Activated CD4-positive, alpha-beta T cell treated with anti-CD3 and anti-CD28 coated beads for 36 hours (primary cell): ENCODE measurements at places on chromosomes 11 and 22. TPM values are rescaled to one million over a fixed set of nuclear protein-coding genes. Genes with fewer than 3 reads are reported as not detected.

GRCh38 chr22:24816806-24817205, 10.8 kb downstream of the SGSM1 start:
- no peaks in the 10 kb centered on the region for H3K27me3 ChIP-seq
- peaks cover 2% of the 10 kb centered on the region for H3K36me3 ChIP-seq
- no peaks in the 10 kb centered on the region for H3K4me1 ChIP-seq
- no peak overlapping the region for H3K4me3 ChIP-seq

The CAPN5 gene
- 0.76 TPM for total RNA-seq

- no peak overlapping the region for H3K27ac ChIP-seq
- peaks cover 10% of the 10 kb centered on the region for H3K4me1 ChIP-seq
- DNase-seq = no peak
Measured at GRCh38 chr11:86415026-86415425, 40.3 kb downstream of the CCDC81 start.

DNA sequence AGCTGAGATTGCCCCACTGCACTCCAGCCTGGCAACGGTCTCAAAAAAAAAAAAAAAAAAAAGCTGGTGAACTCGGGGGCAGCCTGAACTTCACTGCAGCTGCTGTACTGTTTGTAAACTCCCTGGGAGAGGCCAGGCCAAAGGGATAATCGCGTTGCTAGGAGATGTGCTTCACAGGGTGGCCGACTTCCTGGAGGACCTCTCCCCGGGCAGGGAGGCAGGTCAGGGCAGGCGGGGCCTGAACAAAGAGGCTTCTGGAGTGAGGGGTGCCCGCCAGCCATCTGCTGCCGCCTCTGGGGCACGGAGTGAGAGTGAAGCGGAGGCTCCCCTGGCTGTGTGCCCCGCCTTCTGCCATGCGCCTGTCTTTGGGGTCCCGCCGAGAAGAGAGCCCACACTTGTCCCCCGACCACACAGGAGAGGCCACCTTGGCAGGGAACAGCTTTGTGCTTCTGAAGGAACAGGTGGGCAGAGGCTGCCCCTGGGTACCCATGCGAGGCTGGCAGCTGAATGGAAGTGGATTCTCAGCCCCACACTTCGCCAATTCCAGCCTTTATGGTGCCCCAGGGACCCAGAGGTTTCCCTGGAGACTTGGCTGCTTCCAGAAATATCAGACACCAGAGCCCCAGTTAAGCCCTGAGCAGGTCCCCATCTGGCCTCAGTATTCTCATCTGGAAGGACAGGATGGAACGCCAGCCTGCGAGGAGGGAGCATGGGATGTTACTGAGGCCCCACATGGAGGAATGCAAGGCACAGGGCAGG, 29.6 kb downstream of the TMEM184B start:
- no peak for DNase-seq
- no peak overlapping the region for H3K27ac ChIP-seq
- no peaks in the 10 kb centered on the region for H3K4me1 ChIP-seq
- H3K36me3 ChIP-seq = peaks cover 13% of the 10 kb centered on the region

DNA sequence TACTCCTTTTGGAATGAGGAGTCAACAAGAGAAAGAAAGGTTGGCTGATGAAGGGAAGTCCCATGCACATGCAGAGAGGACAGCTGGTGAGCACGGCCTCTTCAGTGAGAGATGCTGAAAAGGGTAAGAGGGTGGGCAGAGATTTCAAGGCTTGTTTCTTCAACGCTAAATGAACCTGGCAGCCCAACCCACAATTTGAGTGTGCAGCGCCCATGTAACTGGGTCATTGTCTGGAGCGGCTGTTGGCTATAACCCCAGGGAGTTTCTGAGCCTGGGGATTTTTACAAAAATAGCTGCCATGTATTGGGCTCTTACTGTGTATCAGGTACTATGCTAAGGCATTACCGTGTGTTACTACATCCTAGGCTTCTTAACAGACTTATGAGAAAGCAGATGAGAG, 594.1 kb downstream of the ETS1 start:
- H3K27me3 ChIP-seq = peaks cover 15% of the 10 kb centered on the region
- H3K4me3 ChIP-seq = no peak overlapping the region
- H3K36me3 ChIP-seq = no peaks in the 10 kb centered on the region
- no peak overlapping the region for H3K27ac ChIP-seq

The TTC36 gene
- total RNA-seq = 0.21 TPM

- no peak overlapping the region for H3K27ac ChIP-seq
- no peaks in the 10 kb centered on the region for H3K36me3 ChIP-seq
- DNase-seq = no peak
- no peaks in the 10 kb centered on the region for H3K27me3 ChIP-seq
- H3K4me3 ChIP-seq = no peak overlapping the region
- no peaks in the 10 kb centered on the region for H3K4me1 ChIP-seq
Measured at GRCh38 chr22:48595511-48595905, 1232.2 kb downstream of the BRD1 start.

DNA sequence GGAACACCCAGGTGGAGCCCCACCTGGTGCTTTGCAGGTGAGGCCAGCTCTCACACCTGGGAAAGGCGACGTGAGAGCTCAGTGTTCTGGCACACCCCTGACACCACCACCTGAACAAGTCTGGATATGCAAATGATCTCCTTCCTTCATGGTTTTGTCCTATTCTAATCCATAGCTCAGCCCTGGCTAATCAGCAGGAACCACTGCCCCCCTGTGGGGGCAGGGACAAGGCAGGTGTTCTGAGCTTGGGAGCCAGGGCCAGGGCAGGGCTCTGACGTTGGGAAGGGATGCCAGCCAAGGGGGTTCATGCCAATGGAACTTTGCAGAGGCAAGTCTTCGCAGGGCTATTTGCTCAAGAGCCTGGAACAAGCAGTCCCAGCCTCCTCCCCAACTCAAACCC, 144.2 kb downstream of the TRIM29 start:
- H3K4me1 ChIP-seq = no peaks in the 10 kb centered on the region
- no peaks in the 10 kb centered on the region for H3K36me3 ChIP-seq
- H3K27ac ChIP-seq = no peak overlapping the region
- H3K27me3 ChIP-seq = peaks cover 12% of the 10 kb centered on the region
- no peak for DNase-seq

GRCh38 chr11:103699216-103699615, 337.2 kb upstream of the DDI1 start:
- peaks cover 2% of the 10 kb centered on the region for H3K27me3 ChIP-seq
- no peak overlapping the region for H3K27ac ChIP-seq
- DNase-seq = no peak
- H3K36me3 ChIP-seq = no peaks in the 10 kb centered on the region

The OR5B12 gene
- not detected for total RNA-seq

DNA sequence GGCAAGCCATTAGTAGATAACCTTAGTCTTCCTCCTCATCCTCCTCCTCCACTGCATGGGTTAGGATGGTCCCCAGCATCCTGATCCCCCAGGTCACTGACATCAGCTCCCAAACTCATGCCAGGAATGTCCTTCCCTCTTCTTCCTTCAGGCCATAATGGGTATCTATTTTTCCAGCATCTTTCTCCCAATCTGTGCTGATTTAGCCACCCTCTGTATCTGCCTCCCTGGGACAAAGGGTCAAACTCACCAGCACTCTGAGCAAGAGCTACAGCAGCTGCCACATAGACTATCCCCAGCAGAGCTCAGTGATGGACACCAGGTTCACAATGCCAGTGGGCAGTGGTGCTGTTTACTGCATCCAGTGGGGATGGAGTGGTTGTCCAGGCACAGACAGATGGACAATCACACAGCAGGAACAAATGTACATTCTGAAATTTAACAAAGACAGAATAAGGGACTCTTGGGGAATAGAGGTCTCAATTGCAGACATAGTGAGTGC, 115.2 kb upstream of the TOP3B start:
- peaks cover 37% of the 10 kb centered on the region for H3K27me3 ChIP-seq
- H3K36me3 ChIP-seq = no peaks in the 10 kb centered on the region
- DNase-seq = no peak
- peaks cover 8% of the 10 kb centered on the region for H3K4me1 ChIP-seq

DNA sequence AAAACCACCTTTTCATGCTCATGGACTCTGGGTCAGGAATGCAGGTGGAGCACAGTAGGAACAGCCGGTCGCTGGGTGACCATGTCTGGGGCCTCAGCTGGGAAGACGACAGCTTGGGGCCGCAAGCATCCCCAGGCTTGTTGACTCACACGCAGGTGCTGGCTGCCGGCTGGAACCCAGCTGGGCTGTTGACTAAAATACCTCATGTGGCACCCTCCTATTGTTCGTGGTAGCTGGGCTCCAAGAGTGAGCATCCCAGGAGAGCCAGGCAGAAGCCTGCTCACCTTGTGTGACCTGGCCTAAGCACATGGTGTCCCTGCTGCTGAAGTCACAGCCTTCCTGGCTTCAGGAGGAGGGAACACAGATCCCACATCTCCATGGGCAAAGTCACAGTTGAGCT, 9.4 kb downstream of the DPP3 start:
- H3K4me1 ChIP-seq = peaks cover 3% of the 10 kb centered on the region
- H3K36me3 ChIP-seq = peaks cover 24% of the 10 kb centered on the region
- H3K4me3 ChIP-seq = no peak overlapping the region
- no peak for DNase-seq
- no peaks in the 10 kb centered on the region for H3K27me3 ChIP-seq

DNA sequence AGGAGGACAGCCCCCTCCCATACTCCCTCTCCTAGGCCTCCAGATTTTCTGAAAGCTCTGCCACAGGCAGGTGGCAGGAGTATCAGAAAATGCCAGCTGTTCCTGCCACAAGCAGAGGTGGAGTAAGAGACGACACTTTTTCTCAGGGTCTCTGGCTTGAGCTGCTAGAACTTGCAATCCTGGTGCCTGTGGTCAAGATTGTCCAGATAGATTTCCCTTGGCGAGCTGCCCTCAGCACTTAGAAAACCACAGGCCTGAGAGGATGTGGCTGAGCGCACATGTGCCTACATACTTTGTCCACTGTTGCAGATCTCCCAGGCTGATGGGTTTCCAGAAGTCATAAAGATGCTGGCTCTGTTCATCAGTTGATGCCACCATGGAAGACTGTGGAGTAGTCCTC, 65.7 kb upstream of the NAV2 start:
- H3K27ac ChIP-seq = no peak overlapping the region
- no peak for DNase-seq
- H3K4me3 ChIP-seq = no peak overlapping the region
- H3K36me3 ChIP-seq = no peaks in the 10 kb centered on the region
- H3K4me1 ChIP-seq = no peaks in the 10 kb centered on the region

- H3K27ac ChIP-seq = no peak overlapping the region
- no peaks in the 10 kb centered on the region for H3K36me3 ChIP-seq
- no peaks in the 10 kb centered on the region for H3K4me1 ChIP-seq
- no peak overlapping the region for H3K4me3 ChIP-seq
- no peaks in the 10 kb centered on the region for H3K27me3 ChIP-seq
Measured at GRCh38 chr11:115085461-115086210, 407.3 kb downstream of the NXPE2 start.

- peaks cover 5% of the 10 kb centered on the region for H3K27me3 ChIP-seq
- H3K4me1 ChIP-seq = no peaks in the 10 kb centered on the region
- H3K36me3 ChIP-seq = no peaks in the 10 kb centered on the region
- no peak overlapping the region for H3K27ac ChIP-seq
- no peak for DNase-seq
Measured at GRCh38 chr11:116412118-116412889, 360.5 kb downstream of the BUD13 start.

DNA sequence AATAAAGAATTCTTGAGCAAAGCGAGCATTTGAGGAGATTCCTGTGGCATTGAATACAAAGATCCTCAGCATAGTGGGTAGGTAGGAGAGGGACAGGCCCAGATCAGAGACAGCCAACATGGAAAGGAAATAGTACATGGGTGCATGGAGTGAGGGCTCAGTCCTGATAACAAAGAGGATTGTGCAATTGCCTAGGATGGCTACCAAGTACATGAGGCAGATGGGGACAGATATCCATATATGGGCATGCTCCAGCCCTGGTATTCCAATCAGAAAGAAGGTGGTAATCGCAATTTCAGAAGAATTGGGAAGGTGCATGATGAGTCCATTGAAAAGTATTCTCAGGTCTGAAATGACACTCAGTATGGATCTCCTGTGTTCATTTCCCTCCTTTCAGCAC, 8.6 kb downstream of the OR51T1 start:
- no peak overlapping the region for H3K27ac ChIP-seq
- no peaks in the 10 kb centered on the region for H3K36me3 ChIP-seq
- no peaks in the 10 kb centered on the region for H3K4me1 ChIP-seq
- peaks cover 5% of the 10 kb centered on the region for H3K27me3 ChIP-seq

The USH1C gene
- not detected for total RNA-seq

The MMP13 gene
- not detected for total RNA-seq

DNA sequence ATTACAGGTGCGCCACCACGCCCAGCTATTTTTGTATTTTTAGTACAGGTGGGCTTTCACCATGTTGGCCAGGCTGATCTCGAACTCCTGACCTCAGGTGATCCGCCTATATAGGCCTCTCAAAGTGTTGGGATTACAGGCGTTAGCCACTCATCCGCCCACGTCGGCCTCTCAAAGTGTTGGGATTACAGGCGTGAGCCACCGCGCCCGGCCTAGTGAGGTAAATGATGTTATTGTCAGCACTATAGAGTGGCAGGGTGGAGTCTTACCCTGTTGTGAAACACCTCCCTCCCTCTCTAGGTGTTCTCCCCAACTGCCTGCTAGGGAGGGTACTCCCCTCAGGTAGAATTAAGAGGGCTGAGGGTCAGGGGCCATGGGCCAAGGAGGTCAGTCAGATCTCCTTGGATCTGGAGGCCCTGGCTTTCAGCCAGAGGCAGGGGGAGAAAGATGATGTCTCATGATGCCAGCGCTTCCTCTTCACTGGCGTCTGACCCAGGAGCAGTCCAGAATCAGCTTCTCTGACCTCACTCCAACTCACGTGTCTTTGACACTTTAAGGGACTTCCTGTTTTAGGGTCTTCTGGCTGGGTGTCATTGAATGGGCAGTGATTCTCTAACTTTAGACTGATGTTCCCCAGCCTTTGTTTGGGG, 2.0 kb downstream of the GGA1 start:
- H3K36me3 ChIP-seq = peaks cover 8% of the 10 kb centered on the region
- H3K4me3 ChIP-seq = peak overlapping the region; percentile 89
- no peak for DNase-seq
- peak overlapping the region; percentile 87 for H3K27ac ChIP-seq
- H3K27me3 ChIP-seq = no peaks in the 10 kb centered on the region

DNA sequence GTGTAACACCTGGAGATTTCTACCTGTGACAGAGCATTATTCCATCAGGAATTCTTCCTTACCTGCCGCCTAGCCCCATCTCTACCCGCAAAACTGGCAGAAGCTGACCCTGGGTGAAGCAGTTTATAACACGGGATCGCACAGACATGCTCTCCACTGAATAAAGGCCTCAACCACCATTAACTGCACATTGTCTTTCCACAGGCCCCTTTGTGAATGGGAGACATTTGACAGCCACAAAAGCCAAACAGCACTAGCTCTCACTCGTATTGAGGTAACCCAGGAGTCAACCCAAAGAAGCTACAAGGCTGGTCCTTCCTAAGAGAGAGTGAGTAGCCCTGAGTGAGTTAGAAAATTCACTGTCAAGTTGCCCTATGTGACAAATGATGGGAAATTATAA, 135.6 kb downstream of the RCN1 start:
- peaks cover 4% of the 10 kb centered on the region for H3K27me3 ChIP-seq
- H3K27ac ChIP-seq = no peak overlapping the region
- H3K36me3 ChIP-seq = no peaks in the 10 kb centered on the region
- no peaks in the 10 kb centered on the region for H3K4me1 ChIP-seq
- H3K4me3 ChIP-seq = no peak overlapping the region

The IGLL1 gene
- not detected for total RNA-seq

The RIMBP3B gene
- total RNA-seq = 0.35 TPM

GRCh38 chr22:28938286-28938833, 55.0 kb downstream of the ZNRF3 start:
- H3K4me3 ChIP-seq = no peak overlapping the region
- H3K27me3 ChIP-seq = peaks cover 47% of the 10 kb centered on the region
